ENCODE measurements at places on chromosomes 7 and 10.

DNA sequence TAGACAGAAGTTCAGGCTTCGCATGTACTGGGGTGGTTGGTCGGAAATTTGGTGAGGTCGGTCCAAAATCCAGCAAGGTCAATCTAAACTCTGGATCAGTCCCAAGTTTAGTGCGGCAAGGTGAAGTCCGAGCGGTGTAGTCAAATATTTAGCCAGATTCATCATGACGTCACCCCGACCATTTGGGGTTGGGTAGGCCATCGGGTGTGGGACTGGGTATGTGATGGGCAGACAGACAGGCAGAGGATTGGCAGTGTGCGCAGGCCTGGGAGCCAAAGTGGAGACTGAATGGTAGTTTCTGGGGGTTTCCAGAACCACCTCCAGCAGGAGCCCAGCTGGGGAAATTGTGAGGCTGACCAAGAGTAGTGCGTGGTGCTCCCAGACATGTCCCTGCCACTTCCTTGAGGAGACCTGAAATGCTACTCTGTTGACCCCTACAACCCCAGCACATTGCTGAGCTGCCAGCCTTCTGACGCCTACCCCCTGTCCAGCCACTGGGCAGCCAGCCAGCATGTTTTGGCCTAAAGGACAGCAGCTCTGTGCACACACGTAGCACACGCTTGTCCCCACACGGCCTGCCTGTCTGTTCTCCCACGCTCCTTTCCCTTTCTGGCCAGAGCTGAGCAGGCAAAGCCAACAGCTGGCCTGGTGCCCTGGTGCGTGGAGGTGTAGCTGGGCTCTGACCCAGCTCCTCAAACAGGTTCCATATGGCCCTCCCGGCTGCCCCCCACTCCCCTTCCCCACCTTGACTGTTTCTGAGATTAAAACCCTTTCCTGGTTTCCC lies 55.9 kb downstream of the FAM241B start:
- DNase-seq = no peak

DNA sequence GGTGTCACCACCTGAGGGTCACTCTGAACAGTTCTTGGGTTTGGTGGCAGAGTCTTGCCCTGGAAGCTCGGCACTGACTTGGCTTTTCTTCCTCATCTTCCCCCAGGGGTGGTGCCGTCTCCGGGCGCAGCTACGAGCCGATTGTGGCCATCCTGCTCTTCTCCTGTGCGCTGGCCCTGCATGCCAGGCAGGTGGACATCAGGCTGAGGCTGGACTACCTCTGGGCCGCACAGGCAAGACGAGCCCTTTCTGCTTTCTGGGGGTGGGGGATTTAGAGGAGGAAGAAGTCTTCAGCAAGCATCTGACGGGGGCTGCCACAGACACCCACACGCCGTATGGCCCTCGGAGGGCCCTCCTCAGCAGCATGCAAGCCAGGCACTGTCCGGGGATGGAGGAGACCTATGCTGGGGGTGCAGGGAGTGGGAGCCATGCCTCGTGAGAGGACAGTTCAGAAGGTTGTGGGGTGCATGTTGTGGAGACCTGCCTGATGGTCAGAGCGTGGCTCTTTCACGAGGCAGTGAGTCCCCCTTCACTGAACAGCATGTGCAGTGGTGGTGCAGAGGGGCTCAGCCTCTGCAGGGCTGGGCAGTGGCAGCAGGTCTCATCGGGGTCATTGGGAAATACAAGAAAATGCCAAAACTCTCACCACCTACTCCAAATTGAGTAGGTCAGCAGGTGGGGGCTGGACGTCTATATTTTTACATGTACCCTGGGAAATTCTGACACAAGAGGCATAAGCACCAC lies 112.4 kb downstream of the ADCY1 start:
- DNase-seq = no peak

GRCh38 chr10:103640436-103641181 lies 147.1 kb downstream of the NEURL1 start:
- DNase-seq = no peak

DNA sequence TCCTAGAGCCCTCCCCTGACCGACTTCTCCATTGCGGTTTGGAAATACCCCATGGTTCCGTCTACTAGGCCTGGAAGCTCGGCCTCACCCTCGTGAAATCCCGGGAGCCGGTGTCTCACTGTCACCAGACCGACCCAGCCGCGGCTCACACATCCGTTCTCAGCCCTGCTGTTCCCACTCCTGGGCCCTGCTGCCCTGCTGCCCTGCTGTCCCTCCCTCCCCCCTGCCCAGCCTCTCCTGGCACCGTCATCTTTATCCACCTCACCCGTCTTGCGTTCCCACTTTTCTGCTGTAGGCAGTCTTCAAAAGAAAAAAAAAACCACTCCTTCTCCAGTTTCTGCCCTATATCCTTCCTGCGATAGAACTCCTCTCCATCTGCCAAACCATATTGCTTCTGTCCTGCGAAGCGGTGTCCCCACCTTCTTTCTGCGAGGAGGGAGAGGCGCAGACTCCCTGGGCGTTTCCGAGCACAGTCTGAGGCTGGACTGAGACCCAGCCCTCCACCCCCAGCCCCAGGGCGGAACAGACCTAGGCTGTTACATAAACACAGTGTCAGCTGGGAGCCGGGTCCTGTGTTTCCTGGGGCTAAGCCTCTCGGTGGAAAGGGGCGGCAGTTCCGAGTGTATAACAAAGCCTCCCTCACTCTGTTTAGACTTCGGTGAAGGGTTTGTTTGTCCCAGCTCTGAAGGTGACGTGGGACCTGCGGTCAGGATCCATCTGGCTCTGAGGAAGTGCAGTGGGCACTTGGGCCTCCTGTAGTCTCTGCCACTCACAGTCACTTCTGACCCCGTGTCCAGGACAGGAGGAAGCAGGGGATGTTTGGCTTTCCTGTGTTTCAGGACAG lies 2.8 kb downstream of the AGAP3 start:
- no peak for DNase-seq

- DNase-seq = no peak
Observed at GRCh38 chr7:74518041-74518440, 64.3 kb downstream of the GTF2IRD1 start.

DNA sequence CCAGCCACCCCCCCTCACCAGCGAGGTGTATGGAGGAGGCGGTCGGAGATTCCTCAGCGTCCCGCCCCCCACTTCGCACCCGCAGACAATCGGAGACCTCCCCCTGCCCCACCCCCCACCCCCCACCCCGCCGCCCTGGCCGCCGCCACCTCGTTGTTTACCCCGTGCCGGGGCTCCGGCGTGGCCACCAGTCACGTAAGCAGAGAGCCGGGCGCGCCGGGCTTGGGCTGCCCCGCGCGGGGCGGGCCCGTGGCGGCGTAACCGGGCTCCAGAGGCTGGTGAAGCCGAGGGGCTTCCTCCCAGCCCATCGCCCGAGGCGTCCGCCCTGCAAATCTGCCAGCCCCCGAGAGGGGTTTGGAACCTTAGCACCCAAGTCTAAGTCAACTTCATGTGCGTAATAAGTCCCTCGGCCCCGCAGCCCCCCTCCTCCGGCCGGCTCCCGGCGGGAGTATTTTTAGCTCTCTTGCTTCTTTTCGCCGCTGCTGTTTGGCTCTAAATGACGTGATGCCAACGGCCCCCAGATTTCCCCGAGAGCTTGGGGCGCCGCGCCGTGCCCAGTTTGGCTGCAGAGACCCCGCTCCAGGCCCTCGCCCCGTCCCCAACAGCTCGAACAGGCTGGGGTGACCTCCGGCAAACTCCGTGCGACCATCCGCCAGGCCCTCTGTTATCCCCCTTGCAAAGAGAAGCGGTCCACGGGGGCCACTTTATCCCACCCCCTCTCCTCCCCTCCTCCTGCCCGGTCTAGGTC lies 2.7 kb downstream of the MXI1 start:
- DNase-seq = peak; percentile 56

GRCh38 chr7:53062796-53063195 lies 27.4 kb downstream of the POM121L12 start:
- DNase-seq = no peak

- no peak for DNase-seq
Observed at GRCh38 chr7:102284891-102285539, 1.7 kb upstream of the SH2B2 start.

DNA sequence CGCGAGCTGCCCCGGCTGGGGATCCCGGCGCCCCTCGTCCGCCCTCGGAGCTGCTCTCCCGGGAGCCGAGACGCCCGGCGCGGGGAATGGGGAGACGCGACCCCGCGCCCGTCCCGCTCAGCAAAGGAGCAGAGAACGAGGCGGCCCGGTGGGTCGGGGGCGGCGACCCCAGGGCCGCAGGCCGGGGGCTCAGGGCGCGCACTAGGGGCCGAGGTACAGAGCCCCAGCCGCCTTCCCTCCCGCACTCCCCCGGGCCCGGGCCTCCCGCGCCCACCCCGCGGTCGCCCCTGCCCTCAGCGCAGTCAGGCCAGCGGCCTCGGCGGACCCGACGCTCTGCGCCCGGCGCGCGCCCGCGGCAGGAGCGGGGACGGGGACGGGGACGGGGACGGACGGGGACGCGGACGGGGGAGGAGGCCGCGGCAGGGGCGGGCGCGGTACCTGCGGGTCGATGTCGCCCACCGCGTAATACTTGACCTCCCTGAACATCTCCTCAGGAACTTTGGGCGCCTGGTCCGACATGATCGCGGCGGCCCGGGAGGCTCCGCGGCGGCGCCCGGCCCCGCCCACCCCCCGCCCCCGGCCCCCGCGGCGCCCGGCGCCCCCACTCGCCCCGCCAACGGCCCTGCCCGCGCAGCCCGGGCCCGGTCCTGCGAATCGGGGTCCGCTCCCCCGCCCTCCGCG lies 373 bp downstream of the PAXIP1 start:
- DNase-seq = peak; percentile 70

- no peak for DNase-seq
Observed at GRCh38 chr7:70069977-70070376, 471.7 kb downstream of the AUTS2 start.

DNA sequence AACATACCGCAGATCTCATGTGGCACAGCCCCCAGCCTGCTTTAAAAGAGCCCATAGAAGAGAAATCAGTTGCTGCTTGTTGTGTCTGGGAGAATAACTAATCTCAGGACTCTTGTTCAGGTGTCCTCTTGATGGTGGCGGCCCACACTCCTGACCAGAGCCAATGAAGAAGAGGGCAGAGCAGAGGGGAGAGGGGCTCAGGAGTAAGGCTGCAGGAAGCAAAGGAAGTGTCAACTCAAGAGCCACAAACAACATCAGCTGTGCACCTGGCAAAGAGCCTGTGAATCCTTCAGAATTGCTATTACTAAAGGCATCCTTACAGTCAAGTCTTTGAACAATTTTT lies 59.8 kb upstream of the PTN start:
- no peak for DNase-seq

GRCh38 chr10:110395350-110396283 lies 90.9 kb upstream of the SMNDC1 start:
- no peak for DNase-seq

GRCh38 chr10:35271086-35271858 lies 65.0 kb upstream of the CCNY start:
- no peak for DNase-seq

GRCh38 chr7:92824901-92825480 lies 11.4 kb downstream of the CDK6 start:
- DNase-seq = no peak

- DNase-seq = no peak
Observed at GRCh38 chr7:24732646-24733413, 24.4 kb downstream of the GSDME start.

DNA sequence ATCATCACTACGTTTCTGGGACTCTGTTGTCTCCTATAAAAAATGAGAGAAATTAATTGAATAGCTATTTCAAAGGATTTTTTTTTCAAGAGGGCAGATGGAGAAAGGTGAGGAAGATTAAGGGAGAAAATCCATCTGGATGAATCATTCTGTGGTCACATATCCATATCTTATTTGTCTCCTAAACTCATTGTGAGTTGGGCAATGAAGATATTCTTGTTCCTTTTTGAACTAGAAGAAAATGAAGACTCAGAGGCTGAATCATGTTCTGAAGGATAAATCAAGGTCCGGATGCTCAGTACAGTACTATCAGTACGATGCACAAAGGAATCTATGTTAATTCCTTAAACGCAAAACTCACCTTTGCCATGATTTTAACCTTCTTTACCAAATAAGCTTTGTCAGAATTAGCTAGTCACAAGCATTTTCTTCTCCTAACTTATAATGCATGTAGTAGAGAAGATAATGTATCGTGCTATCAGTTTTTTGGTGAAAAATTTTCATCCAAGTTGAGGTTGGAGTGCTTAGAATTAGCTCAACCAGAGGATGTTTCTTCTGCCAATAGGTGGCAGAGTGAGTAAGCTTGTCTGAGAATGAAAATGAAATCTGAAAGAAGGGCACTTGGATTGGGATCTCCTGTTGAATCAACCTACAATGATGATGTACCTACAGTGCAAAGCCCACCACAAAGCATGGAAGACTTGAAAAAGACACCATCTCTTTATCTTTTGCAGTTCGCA lies 446.9 kb downstream of the KIF20B start:
- DNase-seq = no peak

DNA sequence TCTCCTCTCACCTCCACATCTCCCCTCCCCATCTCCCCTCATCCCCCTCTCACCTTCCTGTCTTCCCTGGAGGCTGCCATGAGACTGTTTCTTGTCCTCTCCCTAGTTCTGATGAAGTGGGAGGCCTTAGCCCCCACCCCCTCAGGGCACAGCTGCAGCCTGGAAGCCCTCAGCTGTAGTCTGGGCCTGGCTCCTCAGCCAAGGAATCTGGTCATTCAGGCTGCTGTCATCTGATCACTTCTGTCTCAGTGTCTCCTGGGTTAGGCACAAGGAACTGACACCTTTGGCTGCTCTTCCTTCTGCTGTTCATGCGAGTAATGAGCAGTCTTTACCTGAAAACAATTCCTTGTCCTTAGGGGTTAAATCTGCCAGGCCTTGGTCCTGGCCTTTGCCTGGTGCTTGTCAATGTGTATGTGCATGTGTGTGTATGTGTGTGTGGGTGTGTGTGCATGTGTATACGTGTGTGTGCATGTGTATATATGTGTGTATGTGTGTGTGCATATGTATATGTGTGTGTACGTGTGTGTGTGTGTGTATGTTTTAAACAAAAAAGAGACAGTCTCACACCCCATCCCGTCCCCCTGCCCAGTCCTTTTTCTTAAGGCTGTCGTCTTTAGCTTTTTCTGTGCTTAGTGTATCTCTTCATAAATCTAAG lies 153.5 kb upstream of the TMEM72 start:
- DNase-seq = no peak

GRCh38 chr10:61905837-61906561 lies 4.5 kb downstream of the ARID5B start:
- no peak for DNase-seq

DNA sequence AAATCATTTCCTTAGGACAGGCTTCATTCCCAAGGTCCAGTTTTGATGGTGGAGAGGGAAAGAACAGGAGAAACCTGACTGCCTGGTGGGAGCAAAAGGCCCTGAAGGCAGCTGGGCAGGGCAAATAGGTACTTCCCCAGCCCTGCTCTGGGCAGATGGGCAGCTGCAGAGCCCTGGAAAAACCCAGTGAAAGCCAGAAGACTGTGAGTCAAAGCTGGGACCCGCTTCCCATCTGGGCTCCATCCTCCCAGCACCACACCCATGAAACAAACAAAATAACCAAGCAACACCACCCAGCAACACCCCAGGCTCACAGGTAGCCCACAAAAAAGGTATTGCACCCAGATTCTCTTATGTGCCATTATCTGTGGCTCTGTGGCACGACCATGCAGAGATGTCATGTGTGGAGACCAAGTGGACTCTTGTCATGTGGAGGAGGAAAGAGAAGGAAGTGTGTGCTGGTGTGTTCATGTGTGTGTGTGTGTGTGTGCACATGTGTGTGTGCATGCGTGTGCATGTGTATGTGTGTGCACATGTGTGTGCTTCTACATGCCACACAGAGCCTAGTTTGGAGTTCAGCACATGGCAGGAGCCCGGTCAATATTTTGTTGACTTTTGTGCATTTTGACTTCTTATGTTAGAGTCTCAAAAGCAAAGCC lies 9.8 kb downstream of the CLRN3 start:
- DNase-seq = no peak

GRCh38 chr10:109467551-109467950 lies 455.8 kb downstream of the XPNPEP1 start:
- no peak for DNase-seq

- DNase-seq = no peak
Observed at GRCh38 chr7:29588900-29589696, 25.5 kb downstream of the PRR15 start.

All from T-helper 17 cell (primary cell).